Posterior vena cava (tissue), 2 donors: ENCODE measurements at places on chromosomes 16 and 17.

GRCh38 chr16:14050291-14051027, 20.7 kb upstream of the MRTFB start:
- DNase-seq: no peak

DNA sequence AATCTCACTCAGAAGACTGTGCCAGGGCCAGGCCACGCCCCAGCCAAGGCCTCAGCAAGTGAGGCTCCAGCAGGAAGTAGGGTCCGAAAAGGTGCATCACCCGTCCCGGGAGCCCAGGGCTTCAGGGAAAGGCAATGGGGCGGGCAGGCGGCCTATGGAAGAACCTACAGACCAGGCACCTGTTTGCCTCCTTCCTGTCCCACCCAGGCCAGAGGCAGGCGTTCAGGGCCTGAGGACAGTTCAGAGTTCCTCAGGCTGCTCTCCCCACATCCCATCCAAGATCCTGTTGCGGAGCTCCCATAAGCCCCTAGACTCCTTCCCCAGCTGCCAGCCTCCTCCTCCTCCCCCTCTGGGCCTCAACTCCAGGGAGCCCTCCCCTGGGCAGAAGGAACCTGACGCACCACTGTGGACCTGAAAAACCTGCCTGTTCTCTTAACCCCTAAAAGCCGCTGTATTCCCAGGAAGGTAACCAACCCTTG, 2.3 kb downstream of the CLUH start:
- DNase-seq: peak; percentile 79

GRCh38 chr16:47729701-47730100, 268.6 kb downstream of the PHKB start:
- no peak for DNase-seq

DNA sequence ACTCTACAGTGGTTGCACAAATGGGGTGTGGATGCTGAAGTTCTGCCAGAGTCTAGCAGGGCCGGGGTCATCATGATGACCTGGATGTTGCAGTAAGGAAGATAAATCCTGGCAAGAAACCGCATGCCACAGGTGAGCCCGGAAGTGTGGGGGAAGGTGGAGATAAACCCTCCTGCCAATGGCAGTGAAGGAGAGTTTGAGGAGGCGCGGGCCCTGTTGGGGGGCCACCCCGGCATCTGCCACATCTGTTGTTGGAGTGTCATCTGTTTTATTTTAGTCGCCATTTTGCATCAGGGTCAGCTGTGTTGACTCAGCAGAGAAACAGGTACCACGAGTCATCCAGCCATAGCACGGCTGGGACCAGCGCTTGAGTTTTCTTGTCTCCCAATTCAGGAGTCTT, 173.8 kb upstream of the CHMP6 start:
- DNase-seq: peak; percentile 59

DNA sequence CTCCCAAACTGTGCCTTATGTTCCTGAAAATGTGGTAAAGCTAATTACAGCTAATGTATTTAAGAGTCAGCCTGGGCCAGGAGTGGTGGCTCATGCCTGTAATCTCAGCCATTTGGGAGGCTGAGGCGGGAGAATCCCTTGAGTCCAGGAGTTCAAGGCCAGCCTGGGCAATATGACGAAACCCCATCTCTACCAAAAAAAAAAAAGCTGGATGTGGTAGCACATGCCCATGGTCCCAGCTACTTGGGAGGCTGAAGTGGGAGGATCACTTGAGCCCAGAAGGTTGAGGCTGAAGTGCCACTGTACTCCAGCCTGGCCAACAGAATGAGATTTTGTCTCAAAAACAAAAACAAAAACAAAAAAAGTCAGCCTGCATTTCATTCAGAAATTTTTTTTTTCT, 33.2 kb upstream of the C17orf78 start:
- no peak for DNase-seq

DNA sequence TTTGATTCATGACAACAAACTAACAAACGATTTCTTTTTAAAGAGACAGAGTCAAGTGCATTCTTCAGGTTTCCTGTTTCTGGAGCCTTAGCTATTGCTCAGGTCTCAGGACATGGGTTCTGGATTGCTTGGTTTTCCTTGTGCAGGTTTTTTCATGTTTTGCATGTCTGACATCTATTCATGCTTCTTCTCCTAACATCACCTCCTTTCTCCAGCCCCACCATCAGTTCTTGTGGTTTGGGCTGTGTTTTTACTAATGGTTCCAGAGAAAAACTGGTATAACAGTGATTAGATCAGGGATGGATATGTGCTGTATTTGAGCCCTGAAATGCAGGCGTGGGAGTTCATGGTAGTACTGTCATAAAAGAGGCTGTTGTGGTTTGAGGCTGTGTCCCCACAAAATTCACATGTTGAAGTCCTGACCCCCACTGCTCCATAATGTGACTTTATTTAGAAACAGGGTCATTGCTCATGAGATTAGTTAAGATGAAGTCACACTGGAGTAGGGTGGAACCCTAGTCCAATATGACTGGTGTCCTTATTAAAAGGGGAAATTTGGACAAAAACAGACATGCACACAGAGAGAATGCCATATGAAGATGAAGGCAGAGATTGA, 67.9 kb downstream of the IRX6 start:
- no peak for DNase-seq

DNA sequence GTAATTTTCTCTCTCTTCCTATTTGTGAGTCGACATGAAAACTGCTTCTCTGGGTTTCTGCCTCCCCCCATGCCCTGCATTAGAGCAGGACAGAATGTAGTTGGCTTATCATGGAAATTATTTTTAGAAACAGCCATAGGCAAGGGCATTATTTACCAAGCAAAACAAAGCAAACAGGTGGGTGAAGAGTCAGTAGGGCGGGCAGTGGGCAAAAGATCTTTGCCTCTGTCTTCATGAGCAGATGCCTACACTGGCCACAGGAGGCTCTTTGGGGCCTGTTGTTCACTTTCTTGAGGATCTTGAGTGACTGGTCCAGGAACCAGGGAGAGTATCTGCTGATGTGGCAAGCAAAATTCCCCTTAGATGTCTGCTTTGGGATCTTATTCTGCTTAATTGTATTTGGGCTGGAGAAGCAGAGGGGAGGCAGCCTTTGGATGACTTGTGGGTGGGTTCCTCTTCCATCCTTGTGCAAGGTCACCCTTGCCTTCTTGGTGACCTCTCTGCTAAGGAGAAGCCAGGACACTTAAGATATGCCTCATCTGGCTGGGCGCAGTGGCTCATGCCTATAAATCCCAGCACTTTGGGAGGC, 42.5 kb upstream of the CLEC19A start:
- DNase-seq: no peak

DNA sequence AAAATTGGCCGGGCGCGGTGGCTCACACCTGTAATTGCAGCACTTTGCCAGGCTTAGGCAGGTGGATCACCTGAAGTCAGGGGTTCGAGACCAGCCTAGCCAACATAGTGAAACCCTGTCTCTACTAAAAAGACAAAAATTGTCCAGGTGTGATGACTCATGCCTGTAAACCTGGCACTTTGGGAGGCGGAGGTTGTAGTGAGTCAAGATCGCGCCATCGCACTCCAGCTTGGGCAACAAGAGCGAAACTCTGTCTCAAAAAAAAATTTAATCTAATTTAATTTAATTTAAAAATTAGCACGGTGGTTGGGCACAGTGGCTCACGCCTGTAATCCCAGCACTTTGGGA, 1.6 kb upstream of the HBQ1 start:
- DNase-seq: no peak

DNA sequence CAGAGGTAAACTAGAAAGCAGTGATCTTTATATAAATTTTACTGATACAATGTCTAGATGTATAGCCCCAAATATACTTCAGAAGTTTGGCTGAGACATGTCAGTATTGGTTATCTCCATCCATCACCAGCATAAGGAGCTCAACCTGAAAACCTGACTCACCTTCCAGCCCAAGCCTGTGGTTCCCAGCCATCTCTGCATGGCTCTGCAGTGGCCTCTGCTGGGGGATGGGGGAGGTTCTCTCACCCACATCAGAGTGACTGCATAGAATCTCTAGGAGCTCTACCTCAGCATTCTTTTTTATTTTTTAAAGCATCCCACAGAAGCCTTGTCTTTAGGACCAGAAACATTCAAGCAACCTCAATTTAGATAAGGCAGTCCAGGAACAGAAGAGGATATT, 27.3 kb downstream of the USP7 start:
- DNase-seq: no peak

DNA sequence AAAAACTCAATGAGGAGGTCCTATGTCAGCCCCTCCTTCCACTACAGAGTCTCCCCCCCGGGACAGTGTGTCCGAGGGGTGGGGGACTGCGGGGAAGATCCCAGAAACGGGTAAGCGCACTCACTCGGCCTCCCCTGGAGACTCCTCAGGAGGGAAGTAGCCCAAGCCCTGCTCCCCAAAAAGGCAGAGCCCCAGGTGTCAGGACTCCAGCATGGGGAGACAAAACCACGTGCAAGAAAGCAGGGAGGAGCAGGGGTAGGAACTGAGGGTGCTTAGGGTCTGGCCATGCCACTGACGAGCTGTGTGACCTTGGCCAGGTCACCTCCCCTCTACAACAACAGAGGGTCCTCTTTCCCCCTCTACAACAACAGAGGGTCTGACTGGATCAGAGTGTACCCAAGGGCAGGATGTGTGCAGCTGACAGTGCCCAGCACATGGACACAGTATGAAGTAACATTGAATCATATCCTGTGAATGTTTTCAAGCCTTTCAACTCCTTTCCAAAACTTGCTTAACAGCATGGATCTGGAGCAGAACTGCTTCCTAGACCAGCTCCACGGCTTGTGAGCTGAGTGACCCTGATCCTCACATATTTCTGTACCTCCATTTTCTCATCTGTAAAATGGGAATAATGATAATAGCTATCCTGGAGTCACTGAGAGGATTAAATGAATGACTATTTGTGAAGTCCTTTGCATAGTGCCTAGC, 2.1 kb upstream of the NAGS start:
- no peak for DNase-seq

DNA sequence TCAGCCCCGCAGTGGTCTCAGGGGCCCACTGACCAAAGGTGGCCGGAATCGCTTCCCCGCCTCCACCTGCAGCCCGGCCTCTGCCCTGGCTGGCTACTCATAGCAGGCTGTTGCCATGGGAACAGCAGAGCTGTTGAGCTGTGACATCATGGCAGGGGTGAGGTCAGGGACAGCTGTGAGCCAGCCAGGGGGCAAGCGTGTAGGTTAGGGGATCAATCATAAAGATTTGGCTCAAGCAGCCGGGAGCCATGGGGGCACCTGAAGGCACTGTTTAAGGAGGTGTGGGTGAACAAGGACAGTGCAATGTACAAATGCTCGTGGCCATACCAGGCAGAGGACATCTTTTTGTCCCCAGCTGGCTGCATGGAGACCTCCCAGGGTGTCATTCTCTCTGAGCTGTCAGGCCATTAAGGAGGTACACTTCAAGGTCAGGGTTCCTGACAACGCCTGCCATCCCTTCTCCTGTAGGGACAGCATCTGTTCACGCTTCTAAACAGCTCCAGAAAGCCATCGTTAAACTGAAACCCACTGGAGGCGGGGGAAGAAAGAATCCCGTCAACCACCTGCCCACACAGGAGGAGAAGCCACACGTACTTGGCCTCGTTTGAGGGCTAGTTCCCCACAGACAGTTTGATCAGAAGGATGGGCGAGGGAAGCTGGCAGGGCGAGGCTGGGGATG, at the start of gene CEP295NL:
TSS of gene CEP295NL (minus strand) at position 101 of the 679 bp plus-strand sequence. CDS start 1,373 bp downstream, outside the sequence.
- DNase-seq: no peak

GRCh38 chr17:58741121-58741625, 14.5 kb upstream of the PPM1E start:
- DNase-seq: no peak

- no peak for DNase-seq
Measured at GRCh38 chr17:28712032-28712704, 480 bp upstream of the PROCA1 start.

- DNase-seq: no peak
Measured at GRCh38 chr16:56057151-56057550, 134.1 kb upstream of the GNAO1 start.

DNA sequence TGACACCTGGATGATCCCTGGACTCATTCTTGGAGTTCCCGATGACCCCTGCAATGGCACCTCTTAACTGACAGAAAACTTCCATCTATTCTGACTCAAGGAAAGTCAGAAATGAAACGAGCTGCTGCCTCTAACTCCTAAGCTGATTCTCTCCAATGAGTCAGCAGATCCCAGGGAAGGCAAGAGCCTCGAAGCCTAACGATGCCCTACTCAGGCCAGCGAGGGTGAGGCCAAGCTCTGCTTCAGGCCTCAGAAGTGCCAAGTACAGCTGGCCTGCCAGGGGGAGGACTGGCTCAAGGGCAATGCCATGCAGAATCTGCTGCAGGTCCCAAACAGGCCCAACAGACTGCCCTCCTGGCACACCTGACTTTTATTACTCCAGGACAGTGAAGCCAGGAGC, 36.3 kb downstream of the PLXDC1 start:
- no peak for DNase-seq

- DNase-seq: peak; percentile 66
Measured at GRCh38 chr17:9900784-9901183, 4.3 kb downstream of the RCVRN start.

DNA sequence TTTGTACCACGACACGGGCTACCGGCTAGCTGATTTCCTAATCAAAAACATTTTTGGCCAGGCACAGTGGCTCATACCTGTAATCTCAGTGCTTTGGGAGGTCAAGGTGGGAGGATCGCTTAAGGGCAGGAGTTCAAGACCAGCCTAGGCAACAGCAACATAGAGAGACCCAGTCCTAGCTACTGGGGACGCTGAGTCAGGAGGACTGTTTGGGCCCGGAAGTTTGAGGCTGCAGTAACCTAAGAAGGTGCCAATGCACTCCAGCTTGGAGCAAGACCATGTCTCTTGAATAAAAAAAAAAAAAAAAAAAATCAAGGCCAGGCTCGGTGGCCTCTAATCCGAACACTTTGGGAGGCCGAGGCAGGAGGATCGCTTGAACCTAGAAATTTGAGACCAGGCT, 49.8 kb downstream of the UBE2G1 start:
- DNase-seq: no peak

DNA sequence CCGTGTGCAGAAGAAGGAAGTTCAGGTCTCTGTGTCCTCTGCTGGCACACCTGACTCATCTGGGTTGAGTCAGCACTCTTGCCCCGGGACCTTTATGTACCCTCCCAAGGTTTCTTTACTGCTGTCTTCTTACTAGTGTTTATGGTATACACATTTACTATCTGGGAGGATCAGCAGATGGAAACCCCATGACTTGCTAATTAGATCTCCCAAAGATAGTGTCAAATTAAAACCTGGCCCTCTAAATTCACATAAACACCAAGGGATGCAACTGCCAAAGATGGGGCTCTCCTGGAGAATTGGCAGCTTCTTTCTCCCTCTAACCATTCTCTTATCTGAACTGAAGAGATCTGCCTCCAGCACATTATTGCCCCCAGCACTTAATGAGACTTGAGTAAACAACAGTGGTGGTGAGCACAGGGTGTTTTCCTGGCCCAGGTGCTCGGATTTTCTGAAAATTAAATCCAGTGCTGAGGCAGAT, 718.1 kb upstream of the SOX9 start:
- no peak for DNase-seq

DNA sequence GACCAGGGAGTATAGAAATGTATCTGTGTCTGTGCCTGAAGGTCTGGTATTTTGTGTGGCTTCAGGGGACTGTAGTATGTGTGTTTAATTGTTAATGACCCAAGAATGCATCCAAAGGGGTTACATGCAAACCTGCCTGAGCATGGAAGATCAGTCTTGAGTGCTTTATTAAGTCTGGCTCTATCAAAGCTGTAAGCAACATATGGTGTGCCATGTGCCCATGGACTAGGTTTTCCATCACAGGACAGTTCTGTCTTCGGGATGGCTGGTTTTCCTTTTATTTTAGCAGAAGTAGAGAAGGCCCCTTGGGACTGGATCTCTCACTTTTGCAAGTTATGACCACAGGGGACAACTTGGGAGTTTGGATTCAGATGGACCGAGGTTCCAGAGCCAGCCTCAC, 18.2 kb downstream of the RBFOX1 start:
- no peak for DNase-seq

- DNase-seq: no peak
Measured at GRCh38 chr16:11105038-11105903, 150.7 kb downstream of the SOCS1 start.
